ENCODE measurements at places on chromosomes 11 and 22. TPM values are rescaled to one million over a fixed set of nuclear protein-coding genes. Genes with fewer than 3 reads are reported as not detected.

The MMP27 gene
- total RNA-seq = 0.65 TPM

The RAB39A gene
- total RNA-seq = not detected

The CYP2R1 gene
- total RNA-seq = 41.3 TPM

The TRIM6 gene
- 0.72 TPM for total RNA-seq

The KLHL35 gene
- 1.2 TPM for total RNA-seq

The KCTD17 gene
- 67.0 TPM for total RNA-seq

The KCNQ1 gene
- total RNA-seq = 0.91 TPM
